ENCODE measurements at places on chromosomes 3 and 15.

GRCh38 chr3:4656626-4657328 is 163.6 kb downstream of the ITPR1 start:
- no peak for DNase-seq

DNA sequence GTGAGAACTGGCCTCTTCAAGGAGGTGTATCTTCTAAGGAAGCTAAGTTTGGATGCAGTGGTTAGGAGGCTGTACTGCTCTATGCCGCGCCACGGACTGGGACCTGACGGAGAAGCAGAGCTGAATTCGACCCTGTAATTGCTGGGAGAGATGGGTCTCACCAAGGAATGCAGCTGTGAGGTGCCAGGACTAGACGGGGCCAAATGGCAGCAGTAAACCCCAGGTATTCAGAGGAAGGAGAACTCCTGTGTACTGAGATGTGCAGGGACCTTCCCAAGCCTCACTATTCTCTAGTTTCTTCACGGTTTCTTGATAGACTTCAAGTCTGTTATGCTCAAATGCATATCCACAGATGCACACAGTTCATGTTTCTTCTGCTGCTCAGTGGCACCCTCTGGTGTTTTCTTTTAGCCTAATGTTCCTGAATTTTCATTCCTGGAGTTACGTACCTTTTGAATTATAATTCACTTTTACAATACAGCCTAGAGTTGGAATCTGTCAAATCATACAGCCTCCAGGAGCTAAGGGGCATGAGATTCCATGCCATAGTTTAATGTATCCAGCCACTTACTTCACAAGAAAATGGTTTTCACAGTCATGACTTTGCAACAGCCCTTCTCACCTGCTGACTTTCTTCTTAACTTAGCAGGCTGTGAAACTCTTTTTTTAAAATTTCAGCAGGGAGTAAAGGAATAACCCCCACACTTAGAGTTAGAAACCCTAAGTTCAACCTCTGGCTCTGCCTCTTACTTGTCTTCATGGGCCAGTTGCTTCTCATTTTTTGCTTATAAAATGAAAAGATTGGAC is 61.8 kb downstream of the GLDN start:
- DNase-seq, result no peak

DNA sequence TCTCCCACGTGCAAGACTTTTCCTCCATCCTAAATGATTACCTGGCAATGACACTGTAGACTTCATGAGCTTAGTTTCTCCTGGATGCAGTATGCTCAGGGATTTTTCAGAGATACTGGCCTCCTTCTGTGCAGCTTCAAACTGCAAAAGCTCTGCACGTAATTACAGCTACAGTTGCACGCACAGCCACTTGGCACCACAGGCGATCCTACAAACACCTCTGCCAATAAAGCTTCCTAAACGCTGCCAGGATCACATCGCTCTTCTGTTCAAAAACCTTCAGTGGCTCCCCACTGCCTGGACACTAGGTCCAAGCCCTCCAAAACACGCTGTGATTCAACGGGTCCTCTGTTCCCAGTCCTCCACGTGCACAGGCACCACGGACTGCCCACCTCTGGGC is 49.5 kb downstream of the NUP210 start:
- no peak for DNase-seq

GRCh38 chr3:79086514-79086913 is 681.3 kb downstream of the ROBO1 start:
- peak; percentile 2 for DNase-seq

GRCh38 chr3:38047896-38048295 is 8.9 kb downstream of the DLEC1 start:
- DNase-seq, result no peak

- no peak for DNase-seq
Measured at GRCh38 chr3:163560459-163560858, 1517.8 kb downstream of the SI start.

DNA sequence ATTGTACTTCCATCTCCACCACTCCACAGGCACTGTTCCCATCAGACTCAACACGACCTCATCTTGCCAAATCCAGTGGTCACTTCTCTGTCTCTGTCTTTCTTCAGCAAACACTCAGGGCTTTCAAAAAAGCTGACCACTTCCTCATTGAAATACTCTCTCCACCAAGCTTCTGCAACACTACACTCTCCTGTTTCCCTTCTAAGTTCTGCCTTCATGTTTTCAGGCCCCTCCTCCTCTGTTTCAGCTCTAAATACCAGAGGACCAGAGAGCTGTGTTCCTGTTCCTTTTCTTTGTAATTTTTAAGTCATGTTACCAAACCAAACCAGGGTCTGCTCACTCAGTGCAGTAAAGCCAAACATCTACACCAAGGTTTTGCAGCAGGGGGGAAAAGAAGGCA is 33.8 kb upstream of the ACP3 start:
- no peak for DNase-seq

DNA sequence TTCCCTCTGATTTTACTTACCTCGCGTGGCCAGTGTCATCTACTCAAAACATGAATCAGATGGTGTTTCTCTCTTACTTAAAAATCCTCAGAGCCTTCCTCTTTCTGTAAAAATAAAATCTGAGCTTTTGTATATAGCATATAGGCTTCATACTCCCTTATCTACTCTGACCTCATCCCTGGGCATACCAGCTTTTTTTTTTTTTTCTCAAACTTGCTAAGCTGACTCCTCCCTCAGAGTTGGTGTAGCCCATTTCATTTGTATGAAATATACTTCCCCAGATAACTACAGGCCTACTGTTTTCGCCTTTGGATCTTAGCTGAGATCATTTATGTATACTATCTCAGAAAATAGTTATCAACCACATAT is 648.9 kb upstream of the ALCAM start:
- DNase-seq, result no peak

DNA sequence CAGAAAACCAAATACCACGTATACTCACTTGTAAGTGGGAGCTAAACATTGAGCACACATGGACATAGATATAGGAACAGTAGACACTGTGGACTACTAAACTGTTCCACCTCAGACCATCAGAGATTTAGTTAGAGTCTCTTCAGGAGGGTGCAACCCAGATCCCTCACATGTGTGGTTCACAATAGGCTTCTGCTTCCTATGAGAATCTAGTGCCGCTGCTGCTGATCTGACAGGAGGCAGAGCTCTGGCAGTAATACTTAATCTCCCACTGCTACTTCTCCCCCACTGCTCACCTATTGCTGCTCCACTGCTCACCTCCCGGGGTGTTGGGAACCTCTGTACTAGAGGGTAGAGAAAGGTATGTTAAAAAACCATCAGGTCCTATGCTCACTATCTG is 533.3 kb downstream of the NSUN3 start:
- DNase-seq, result no peak

DNA sequence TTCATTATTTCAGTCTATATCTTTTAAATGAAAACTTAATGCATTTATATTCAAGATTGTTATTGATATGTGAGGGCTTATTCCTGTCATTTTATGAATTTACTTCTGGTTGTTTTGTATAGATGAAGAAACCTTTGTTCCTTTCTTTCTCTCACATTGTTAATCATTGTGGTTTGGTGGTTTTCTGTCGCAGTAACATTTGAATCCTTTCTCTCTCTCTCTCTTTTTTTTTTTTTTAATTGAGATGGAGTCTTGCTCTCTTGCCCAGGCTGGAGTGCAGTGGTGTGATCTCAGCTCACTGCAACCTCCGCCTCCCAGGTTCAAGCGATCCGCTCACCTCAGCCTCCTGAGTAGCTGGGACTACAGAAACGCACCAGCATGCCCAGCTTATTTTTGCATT is 22.1 kb downstream of the AGBL1 start:
- no peak for DNase-seq

DNA sequence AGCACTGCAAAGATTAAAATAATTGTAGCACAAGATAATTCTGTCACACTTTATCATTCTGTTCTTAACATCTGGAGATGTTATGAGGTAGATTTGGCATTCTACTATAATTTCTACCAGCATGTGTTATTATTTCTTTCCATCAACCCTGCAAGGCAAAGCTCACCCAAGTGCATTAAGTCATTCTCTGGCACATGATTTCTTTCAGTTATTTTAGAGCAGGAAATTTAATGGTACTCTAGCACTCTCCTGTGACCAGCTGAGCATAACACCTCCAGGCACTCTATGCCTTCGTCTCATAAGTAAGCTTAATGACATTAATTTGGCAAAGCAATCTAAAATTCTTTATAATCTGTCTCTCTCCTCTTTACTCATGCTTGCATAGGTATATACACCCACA is 300.2 kb upstream of the GPR149 start:
- DNase-seq, result no peak

GRCh38 chr15:82933576-82933975 is 18.9 kb downstream of the HOMER2 start:
- no peak for DNase-seq

GRCh38 chr15:27648359-27648758 is 450.8 kb downstream of the OCA2 start:
- DNase-seq, result no peak

DNA sequence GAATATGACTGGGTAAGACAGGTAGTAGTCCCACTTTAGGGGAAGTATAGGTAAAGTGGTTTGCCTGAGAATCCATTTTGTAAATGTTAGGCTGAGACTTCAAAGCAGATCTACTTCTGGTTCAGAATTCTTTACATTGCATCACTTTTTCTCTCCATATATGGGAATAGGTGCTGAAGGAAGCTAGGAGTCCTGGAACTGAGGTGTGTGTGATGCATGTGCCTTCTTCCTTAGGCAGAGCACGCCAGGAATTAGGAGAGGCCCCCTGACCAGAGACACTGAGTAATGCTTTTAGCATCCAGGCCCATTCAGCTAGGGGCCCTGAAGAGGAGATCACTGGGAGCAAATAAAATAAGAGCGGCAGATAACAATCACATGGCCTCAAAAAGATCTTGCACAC is 69.2 kb upstream of the DCP1A start:
- DNase-seq, result no peak

GRCh38 chr3:143653493-143653892 is 194.8 kb downstream of the SLC9A9 start:
- DNase-seq, result no peak

- DNase-seq, result no peak
Measured at GRCh38 chr3:104878395-104878794, 488.3 kb upstream of the ALCAM start.

DNA sequence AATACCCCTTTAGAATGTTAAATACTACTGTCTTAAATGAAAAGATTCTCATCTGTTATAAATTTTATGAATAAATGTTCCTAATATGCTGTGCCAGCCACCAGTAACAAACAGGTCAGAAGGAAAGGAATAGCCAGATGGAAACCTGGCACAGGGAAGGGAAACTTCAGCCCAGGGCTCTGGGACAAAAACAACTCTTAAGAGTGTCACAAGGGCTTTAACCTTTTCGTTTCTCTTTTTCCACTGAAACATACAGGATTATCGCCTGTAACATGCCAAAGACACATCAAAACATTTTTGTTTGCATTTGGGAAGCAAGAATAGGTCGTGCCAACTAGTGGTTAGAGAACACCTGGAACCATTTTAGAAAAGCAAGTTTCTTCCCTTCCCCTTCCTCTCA is 109.0 kb upstream of the NEDD4 start:
- DNase-seq, result no peak

DNA sequence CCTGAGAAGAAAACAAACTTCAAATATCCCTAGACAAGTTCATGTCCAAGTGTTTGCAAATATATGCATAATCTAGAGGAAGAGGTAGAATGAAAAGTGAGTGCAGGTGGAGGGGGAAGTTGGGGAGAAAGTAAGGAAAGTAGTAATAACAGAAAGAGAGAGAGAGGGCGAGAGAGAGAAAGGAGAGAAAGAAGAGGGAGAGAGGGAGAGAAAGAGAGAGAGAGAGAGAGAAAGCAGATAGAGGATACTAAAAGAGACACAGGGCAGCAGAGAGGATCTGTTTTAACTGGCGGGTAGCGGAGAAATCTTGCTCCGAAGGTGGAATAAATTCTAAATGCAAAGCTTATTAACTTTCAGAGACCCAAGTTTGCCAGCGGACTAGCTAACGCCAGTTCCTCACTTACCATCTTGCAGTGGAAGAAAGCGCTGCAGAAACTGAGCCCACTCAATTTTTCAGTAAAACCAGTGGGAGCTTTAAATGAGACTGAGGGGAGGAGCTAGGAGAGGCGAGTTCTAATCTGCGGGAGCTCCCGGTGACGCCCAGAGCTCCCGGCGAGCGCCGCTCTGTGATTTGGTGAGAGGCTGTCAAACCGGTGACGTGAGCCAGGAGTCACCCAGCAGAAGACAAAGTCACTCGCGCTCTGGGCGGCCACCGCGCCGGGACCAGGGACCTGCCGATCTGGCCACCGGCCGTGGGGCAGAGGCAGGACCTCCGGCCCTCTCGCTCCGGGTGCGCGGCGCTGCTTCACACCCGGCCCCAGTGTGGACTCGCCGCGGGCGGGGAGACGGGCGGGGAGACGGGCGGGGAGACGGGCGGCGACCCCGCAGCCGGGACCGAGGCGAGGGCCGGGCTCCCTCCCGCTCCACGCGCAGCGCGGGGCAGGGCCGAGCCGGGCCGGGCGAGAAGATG is at the start of gene GMNC:
TSS of gene GMNC (minus strand) at position 486 of the 910 bp plus-strand sequence. CDS start at position 407, 79 bp downstream.
- DNase-seq, result peak; percentile 13

DNA sequence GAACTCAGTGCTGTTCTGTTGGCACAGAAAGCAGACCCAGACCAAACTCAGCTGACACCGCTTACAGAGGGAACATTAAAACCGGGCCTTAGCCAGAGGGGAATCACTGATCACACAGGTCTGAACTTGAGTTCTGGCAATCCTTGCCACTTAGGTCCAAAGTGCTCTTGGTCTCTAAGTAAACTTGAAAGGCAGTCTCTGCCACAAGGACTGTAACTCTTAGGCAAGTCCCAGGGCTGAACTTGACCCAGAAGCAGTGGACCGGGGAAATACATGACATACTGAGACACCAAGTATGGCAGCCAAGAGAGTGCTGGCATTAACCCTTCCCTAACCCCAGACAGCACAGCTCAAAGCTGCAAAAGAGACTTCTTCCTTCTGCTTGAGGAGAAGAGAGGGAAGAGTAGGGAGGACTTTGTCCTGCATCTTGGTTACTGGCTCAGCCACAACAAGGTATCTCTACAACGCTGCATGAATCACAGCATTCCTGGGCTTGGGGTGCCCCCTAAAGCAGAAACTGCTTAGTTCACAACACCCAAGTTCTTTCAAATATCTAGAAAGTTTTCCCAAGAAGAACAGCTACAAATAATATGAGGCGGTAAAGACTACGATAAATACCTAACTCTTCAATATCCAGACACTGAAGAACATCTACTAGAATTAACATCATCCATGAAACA is 32.5 kb downstream of the NAALADL2 start:
- DNase-seq, result no peak

Data from activated CD4-positive, alpha-beta T cell treated with anti-CD3 and anti-CD28 coated beads for 24 hours (primary cell).